ENCODE measurements at places on chromosomes 1 and 21.

DNA sequence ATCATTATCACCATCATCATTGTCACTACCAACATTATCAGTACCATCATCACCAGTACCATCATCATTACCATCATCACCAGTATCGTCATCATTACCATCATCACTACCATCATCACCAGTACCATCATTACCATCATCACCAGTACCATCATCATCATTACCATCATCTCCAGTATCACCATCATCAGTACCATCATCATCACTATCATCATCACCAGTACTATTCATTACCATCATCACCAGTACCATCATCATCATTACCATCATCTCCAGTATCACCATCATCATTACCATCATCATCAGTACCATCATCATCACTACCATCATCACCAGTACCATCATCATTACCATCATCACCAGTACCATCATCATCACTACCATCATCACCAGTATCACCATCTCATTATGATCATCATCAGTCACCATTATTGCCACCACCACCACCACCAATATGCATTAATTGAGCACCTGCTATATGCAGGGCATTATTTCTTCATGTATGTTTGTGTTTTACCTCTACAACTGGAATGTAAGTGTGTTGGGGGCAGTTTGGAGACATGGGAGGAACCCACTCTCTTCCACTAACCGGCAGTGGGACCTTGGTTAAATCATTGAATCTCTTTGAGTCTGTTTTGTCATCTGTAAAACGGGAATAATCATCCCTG, 7.0 kb downstream of the ZBTB8B start:
- no peak for DNase-seq

DNA sequence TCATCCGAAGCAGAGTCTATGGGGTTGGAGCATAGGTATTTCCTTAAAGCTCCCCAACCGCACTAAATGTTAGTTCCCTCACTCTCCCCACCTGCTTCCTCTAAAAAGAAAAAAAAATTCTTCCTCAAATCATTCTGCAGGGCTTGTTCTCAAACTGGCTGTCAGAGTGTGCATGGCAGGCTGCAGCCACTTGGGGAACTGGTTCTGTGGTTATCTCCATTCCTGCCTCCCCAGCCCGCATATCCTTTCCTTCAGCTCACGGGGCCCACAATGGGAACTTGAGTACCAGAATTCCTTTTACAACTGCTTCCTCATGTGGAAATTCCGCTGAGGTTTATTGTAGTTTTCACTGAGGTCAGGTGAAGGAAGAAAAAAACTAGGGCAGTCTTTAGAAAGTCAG, 159.2 kb downstream of the PIGK start:
- DNase-seq: no peak

- no peak for DNase-seq
These were observed 774 bp downstream of the SLC2A7 start for GRCh38 chr1:9025449-9025848.

GRCh38 chr1:184506481-184506880, 119.7 kb downstream of the C1orf21 start:
- no peak for DNase-seq

GRCh38 chr1:167522246-167522645, 3.9 kb upstream of the CD247 start:
- no peak for DNase-seq

GRCh38 chr21:41641821-41642701, 124.8 kb downstream of the RIPK4 start:
- DNase-seq: no peak

DNA sequence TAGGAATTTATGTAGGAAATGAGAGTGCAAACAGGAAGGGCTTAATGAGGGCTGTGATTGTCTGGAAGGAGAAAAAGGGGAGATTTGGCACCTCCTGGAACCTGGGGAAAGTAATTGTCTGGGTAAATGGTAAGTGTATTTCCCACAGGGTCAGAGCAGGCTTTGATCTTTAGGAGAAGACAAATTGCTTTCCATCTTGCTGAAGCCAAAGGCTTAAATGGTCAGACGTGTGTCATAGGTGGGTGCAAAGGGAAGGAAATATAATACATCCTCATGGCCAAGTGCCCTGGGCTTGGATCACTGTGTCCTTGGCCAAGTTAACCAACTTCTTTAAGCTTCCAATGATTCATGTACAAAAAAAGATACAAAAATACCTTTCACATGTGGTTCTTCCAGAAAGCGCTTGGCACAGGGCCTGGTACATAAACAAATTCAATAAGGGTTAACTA, 1.3 kb upstream of the DUSP23 start:
- no peak for DNase-seq

DNA sequence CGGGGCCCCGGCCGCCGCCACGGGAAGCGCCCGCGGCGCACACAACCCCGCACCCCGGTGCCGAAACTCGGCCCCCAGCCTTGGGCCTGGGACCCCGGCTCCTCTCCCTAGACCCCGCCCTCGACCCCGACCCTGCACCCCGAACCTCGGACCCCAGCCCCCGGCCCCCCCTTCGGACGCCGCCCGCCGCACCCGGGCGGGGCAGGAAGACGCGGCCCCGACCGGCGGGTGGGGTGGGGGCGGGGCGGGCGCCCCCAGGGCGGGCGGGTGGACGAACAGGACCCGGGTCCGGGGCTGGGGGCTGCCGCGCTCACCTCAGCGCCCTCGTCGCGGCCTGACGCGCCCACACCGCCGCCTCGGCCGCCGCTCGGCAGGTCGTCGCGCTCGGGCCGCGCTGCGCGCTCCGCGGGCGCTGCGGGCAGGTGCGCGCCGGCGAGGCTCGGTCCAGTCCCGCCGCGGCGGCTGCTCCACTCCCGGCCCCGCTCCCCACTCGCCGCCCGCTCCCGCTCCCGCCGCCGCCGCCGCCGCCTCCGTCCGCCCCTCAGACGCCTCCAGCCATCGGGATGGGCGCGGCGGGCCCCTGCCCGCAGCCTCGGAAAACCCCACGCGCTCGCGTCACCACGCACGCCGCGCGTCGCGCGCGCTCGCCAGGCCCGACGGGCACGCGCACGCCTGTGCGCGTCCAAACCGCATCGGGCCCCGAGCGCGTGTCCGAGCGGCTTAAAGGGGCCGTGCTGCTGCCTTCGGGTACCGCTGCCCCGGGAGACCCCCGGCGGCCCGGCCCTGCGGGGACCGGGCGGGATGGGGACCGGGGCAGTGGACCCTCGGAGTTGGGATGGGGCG, at the start of gene GNB1:
Gene GNB1 (minus strand): TSS at position 582 of the 843 bp plus-strand sequence. CDS start 65,634 bp downstream, outside the sequence.
- DNase-seq: peak; percentile 89

DNA sequence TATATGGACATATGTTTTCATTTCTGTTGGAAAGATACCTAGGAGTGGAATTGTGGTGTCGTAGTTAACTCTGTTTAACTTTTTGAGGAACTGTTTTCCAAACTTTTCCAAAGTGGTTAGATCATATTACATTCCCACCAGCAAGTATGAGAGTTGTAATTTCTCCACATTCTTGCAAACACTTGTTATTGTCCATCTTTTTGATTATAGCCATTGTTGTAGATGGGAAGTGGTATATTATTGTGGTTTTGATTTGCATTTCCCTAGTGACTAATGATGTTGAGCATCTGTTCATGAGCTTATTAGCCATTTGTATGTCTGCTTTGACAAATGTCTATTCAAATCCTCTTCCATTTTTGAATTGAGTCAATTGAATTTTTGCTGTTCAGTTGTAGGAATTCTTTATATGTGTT, 19.8 kb downstream of the CAMTA1 start:
- no peak for DNase-seq

DNA sequence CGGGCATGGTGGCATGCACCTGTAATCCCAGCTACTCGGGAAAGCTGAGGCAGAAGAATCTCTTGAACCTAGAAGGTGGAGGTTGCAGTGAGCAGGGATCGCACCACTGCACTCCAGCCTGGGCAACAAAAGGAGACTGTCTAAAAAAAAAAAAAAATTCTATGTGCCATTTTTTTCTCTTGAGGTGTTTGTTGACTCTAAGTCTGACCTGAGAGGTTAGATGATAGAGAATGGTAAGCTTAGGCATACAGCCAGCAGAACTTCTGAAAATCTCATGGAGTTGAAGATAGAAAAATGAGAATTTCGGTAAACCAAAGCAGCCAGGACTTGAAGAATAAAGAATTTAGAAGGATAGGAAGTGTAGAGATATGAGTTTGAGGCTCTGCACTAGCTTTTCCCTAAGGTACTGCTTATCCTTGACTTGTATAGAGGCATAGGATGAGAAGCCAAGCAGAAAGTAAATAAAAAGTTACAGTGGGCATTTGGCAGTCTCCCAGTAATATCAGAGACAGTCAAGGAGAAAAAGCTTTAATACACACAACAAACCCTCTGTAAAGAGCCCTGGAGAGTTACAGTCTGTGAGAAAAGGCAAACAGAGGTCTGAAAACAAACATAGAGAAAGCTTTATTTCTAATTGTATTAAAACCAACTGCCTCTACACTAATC, 24.3 kb downstream of the F13B start:
- no peak for DNase-seq

DNA sequence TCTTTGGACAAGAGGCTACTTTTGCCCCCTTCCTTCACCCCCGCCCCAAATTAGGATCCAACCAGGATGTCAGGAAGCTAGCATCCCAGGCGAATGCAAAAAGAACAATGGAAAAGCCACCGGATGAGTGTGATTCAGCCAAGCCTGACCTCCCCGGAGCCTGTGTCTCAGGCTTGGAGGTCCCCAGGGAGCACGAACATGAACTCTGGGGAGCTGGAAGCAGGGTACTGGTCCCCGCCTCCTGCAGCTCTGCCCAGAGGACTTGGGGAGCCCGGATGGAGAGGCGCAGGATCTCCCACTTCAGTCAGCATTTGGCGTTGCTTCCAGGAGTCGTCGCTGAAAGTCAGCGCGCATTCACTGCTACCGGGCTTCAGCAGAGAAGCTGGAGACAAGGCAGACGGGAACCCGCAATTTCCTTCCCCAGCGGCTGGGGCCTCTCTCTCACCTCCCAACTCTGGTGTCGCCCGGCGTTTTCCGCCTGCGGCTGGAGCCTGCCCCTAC, 1.8 kb upstream of the TBX15 start:
- no peak for DNase-seq

DNA sequence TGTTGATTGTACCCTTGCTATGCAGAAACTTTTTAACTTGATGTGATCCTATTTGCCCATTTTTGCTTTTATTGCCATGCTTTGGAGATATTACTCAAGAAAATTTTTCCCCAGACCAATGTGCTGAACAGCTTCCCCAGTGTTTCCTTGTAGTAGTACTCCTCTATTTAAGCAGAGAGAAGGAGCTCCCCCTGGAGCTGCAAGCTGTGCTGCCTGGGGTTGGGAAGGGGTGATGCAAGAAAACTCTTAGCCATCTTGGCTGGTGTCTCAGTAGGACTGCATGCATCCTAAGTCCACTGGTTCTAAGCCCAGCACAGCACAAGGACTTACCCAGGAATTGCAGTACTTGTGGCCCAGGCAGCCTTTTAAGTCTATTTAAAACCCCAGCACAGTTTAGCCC, 121.6 kb downstream of the NTMT2 start:
- DNase-seq: no peak

DNA sequence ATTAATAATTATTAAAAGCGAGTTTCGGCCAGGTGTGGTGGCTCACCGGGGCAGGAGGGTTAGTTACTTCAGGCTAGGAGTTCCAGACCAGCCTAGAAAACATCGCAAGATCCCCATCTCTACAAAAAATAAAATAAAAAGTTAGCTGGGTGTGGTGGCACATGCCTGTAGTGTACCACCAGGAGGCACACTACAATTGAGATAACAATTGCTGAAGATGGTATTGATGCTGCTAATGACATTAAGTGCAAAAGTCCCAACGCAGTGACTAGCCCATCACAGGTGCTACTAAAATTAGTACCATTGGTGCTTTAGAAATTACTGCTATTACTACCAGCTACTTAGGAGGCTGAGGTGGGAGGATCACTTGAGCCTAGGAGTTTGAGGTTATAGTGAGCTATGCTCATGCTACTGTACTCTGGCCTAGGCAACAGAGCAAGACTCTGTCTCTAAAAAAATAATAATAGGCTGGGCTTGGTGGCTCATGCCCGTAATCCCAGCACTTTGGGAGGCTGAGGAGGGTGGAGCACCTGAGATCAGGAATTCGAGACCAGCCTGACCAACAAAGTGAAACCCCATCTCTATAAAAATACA, 156.6 kb downstream of the GREM2 start:
- DNase-seq: peak; percentile 28

- no peak for DNase-seq
These were observed at the start of gene ASTN1 for GRCh38 chr1:177164380-177165068. Gene ASTN1 (minus strand): TSS chr1:177164712. CDS start chr1:177164676, 36 bp downstream.

GRCh38 chr1:41822866-41823265, 95.9 kb downstream of the HIVEP3 start:
- no peak for DNase-seq

GRCh38 chr1:50605186-50605875, 182.1 kb upstream of the DMRTA2 start:
- no peak for DNase-seq

DNA sequence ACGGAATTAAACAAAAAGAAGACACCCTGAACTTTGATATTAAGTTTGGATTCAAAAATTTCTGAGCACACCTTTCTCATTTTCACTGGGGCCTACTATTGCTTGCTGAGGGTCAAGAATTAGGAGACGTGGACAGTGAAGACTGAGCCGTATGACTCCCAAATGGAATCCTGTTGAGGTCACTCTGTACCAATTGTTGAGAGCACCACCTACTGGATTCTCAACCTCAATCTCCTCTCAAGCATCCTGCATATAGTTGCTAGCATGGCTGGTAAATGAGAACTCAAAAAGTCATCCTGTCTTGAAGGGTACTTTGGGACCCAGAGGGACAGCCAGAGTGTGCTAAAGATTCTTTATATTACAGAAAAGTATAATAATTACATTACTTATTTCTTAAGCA, 20.2 kb upstream of the MTR start:
- no peak for DNase-seq

All from CD4-positive, alpha-beta T cell treated with Interleukin-2 at 100 ng/mL for 4 hours (primary cell).